Stimulated activated CD4-positive, alpha-beta T cell treated with anti-CD3 and anti-CD28 coated beads, Interleukin-4, amount 100 ng/mL, for 48 hours (primary cell): ENCODE measurements at places on chromosomes 12 and 14.

GRCh38 chr14:95614349-95614748 is 71.9 kb upstream of the TCL1B start:
- DNase-seq, result no peak

GRCh38 chr12:16350682-16351081 is 3.2 kb downstream of the MGST1 start:
- no peak for DNase-seq

DNA sequence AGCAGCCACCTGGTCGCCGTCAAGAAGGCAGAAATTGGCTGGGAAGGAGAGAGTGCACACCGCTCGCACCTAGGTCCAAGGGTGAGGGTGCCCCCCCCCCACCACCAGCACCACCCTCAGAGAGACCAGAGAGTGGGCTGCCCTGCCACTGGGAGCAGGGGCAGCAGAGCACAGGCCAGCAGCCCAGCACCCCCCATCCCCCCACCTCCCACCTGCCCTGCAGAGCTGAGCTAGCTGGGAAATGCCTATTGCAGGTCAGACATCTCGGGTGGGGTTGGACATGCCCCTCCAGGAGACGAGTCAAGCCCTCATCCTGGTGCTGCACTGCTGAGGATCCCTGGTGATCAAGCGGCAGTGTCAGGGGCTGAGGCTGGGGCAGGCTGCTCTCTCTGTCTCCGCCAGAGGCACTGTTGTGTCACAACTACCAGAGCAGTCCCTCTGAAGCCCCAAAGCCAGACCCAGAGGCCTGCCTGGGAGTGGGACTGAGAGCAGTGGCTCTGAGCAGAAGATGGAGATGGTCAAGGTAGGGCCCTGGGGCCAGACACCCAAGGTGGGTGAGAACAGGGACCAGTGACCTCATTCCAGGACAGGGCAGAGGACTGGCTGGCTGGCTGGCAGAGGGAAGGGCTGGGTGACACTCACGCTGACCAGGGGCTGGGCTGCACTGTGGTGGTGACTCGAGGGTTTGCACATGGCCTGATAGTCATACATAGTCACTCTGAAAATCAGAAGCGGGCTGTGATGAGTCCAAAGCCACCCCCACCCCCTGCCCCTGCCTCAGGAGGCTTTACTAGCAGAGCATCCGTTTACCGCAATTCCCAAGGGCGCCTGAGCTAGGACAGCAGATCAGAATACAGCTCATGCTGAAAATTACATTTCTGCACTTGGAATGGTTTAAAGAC is 19.7 kb upstream of the LRTM2 start:
- no peak for DNase-seq

GRCh38 chr14:73663548-73664212 is 18.9 kb downstream of the DNAL1 start:
- no peak for DNase-seq

DNA sequence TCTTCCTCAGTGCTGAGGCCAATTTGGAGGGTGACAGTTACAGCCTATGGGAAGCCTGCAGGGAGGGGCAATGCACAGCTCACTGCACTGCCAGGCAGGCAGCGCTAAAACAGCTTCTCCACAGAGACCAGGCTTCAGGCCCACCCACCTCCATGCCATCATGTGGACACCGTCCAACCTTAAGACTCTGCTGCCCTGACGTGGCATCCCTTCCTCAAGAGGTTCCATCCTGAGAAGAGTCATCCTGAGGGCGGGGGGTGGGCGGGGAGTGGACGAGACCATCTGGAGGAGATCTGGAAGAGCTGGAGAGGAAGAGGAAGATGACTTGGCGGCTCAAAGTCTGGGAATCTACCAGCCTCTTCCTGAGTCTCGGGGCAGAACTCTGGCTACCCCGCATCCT is 8.4 kb upstream of the ACVRL1 start:
- no peak for DNase-seq
